ENCODE measurements at places on chromosomes 5 and 9.

GRCh38 chr5:13816126-13816525, 128.4 kb downstream of the DNAH5 start:
- DNase-seq = no peak

GRCh38 chr5:38766151-38766550, 79.7 kb upstream of the OSMR start:
- DNase-seq = no peak

- no peak for DNase-seq
Measured at GRCh38 chr9:109193974-109194556, 27.0 kb upstream of the FRRS1L start.

DNA sequence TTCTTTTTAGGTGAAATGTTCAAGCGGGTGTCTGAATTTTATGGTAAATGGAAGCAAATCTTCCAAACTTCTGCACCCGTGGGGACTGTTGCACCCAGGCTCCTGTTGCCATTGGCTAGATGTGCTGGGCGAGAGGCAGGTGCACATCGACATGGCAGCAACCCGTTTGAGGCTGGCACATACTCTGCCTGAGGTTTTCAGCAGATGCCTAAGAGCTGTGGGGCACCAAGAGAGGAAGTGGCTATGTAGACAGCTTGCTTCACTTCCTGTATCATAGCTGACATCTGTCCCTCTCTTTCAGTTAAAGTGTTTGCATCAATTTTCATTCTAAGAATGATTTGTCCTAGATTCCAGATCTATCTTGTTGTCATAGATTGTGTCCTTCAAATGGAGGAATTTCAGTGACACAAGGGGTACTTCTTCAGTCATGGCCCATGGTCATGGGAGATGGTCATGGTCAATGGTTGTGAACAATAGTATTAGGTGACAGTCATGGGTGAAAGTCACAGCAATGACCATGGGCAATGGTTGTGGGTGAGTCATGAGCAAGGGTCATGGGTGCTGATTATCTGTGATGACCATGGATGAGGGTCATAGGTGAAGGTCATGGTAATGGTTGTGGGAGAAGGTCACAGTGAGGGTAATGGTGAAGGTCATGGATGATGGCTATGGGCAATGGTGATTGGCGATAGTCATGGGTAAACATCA, 115.1 kb upstream of the IRX4 start:
- no peak for DNase-seq

GRCh38 chr5:115391780-115392179, 95.3 kb upstream of the CCDC112 start:
- DNase-seq = no peak

DNA sequence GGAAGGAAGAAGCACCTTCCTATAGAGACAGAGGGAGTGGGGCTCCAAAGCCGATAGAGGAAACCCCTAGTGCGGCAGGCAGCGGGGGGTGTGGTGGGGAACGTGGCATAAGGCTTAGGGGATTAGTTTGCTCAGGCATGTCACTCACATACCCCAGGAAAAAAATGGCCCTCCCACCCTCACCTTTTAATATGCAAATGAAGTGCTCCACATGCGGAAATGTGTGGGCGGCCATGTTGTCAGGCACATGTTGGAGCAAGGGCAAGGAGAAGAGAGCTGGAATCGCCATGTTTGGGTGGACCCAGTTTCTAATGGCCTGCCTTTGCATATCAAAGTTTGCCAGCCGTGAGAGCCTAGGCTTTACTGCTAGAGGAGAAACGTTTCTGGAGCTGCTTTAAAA, 758.8 kb downstream of the NR2F1-AS1 start:
- no peak for DNase-seq

- no peak for DNase-seq
Measured at GRCh38 chr5:116256717-116257116, 171.9 kb downstream of the COMMD10 start.

DNA sequence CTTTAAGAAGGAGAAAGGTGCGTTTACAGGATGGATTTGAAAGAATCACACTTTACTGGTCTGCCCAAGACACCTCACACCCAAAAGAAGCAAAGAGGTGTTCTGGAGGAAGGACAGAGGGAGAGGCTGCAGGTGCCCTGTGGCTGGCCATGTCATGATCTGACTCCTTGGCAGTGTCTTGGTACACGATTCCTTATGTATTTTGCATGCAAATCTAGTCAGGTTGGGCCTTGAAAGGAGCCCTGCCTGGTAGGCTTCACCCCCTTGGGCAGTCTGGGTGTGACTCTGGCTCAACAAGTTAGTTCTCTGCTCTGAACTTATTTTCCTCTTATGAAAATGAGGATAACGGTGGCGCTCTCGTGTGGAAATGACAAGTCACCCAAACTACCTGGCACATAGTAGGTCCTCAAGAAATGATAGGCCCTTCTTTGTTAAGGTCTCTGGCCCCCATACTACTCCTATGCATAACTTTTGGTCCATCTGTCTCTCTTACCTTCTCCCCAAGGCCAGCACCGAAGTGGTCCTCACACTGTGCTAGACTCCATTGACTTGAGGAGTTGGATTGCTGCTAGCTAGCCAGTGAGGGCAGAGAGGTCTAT, 212.5 kb downstream of the SEMA6A start:
- DNase-seq = no peak

DNA sequence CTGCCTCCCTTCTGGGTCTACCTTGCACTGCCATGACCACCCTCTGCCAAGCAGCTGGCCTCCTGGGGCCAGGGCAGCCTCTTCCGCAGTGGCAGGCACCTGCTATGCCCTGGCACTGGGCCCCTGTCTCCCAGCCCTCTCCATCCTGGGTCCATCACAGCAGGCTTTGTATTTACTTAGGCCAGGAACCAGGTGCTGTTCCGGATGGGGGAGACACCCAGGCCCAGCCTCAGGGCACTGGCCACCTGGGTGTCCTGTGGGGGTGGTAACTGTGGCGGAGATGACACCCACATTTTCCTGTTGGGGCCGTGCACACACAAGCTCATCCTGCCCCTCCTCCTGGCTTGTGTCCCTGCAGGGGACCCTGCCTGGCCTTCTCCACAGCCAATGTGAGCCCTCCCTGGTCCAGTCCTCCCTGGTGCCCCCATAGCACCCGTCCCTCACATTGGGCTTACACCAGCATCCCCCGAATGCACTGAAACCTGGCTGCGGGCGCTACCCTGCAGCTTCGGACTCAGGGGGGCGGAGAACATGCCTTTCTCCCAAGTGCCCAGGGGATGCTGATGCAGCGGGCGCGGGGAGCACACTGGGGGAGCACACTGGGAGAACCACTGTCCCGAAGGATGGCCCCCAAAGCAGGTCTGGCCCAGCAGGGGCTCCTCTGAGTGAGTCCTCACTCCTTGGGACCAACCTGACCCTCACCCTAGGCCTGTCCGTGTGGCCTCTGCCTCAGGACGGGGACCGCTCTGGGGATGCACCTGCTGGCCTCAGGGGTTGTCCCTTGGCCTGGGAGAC, 17.9 kb downstream of the FAM163B start:
- DNase-seq = no peak

DNA sequence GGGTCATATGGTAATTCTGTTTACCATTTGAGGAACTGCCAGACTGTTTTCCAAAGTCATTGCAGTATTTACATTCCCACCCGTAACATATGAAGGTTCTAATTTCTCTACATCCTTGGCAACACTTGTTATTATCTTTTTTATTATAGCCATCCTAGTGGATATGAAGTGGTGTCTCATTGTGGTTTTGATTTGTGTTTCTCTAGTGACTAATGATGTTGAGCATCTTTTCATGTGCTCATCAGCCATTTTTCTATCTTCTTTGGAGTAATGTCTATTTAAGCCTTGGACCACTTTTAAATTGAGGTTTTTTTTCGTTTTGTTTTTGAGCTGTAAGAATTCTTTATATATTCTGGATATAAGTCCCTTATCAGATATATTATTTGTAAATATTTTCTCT, 132.8 kb upstream of the RUSC2 start:
- DNase-seq = no peak

- DNase-seq = no peak
Measured at GRCh38 chr9:121271368-121272341, 3.7 kb downstream of the GSN start.

DNA sequence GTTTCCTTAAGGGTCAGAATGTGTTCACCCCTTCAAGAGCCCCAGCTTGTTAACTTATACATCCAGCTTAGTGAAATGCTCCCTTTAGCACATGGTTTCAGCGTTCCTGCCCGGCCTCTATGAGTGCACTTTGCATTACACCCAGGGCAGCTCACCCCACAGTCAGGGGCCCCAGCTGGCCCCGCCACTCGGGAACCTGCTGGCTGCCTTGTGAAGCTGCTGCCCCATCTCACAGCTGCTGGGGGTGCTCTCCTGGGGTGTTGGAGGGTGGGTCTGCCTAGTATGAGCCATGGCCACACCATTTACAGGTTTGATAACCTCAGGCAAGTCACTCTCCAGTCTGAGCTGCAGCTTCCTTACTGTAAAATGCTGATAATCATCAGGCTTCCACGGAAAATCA, 32.2 kb downstream of the HRH2 start:
- no peak for DNase-seq

DNA sequence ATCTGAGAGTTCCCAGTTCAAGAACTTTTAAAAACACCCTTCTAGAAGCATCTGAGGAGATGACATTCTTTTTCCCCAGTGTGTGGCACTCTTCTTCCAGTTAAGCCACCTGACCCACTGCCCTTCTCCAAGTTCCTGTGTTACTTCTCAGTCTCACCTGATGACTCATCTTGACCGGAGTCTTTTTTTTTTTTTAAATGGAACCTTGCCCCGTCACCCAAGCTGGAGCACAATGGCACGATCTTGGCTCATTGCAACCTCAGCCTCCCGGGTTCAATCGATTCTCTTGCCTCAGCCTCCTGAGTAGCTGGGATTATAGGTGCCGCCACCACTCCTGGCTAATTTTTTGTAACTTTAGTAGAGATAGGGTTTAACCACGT, 224.1 kb upstream of the DAB2 start:
- DNase-seq = no peak

- DNase-seq = no peak
Measured at GRCh38 chr5:2472670-2473069, 278.8 kb downstream of the IRX2 start.

DNA sequence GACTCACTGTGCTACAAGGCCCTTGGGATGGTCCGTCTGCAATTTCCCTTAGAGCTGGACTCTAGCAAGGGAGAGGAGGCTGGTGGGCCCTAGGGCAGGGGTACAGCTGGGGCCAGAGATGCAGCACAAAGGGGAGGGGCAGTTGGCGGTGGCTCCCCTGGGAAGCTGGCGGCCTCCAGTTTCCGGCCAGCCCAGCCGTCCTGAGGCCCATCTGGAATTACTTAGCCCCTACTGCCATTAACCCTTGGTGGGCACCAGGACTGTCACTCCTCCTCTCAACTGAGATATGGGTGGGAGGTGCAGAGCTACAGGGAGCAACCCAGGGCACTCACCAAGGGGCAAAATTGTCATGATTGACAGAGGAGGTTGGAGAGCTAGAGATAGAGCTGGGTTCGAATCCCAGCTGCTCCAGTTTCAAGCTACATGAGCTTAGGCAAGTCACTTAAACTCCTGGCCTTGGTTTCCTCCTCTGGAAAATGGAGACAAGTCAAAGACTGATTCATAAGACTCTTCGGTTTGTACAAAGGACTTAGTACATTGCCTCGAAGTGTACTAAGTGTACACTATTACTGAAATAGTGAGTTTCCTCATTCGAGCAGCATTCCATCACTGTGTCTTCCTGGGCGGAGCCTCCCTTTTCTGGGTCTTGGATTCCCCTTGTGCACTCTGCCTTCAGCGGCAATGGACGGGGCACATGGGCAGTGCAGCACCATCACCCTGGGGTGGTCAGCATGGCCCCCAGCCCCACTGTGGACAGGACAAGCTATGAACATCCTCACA, 2.7 kb upstream of the PDGFRB start:
- no peak for DNase-seq

DNA sequence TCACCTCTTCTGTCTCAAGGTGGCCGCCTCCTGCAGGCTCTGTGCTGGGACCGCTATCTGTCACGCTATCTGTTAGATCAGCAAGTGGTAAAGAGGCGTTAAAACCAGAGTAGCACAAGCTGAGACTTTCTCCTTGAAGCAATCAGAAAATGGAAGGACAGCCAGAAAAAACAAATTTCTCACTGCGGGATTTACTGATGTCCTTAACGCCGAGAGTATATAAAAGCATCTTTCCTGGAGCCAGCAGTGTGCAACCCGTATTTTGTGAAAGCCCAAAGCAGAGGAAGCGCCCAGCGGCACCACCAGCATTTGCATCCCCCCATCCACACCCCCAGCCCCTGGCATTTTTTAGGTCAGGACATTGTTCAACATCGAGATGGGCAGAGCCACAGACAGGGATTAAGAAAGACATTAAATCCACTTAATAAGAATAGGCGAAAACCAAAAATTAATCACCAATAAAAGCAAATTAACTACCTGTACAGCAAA, 48.6 kb downstream of the DUSP1 start:
- no peak for DNase-seq

- no peak for DNase-seq
Measured at GRCh38 chr5:167777746-167778145, 513.7 kb upstream of the WWC1 start.

DNA sequence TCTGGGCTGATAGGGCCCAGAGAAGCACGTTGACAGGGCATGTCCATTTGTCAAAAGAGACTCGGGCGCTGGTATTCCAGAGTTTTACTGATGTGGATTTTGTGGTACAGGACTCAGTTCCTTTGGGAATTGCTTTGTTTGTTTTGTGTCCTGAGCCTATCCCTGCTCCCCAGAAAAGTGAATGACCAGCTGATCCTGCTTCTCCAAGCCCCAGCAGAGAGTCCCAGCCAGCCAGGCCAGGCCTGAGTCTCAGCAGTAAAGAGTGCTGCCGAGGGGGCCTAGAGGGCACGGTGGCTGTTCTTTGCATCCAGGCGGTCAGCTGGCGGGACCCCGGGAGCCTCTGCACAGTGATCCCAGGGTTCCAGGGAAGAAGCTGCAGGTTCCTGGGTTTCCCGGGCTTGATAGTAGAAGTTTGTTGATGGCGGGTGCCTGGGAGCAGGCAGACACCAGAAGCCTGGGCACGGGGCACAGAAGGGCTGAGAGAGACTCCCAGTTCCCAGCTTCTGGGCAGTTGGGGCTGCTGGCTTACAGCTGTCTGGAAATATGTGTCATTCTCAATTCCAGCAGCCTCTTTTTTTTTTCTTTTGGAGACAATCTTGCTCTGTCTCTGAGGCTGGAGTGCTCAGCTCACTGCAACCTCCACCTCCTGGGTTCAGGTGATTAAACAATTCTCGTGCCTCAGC, 8.7 kb downstream of the PRDM12 start:
- DNase-seq = no peak

All from GM18507 (cell line).